ENCODE measurements at places on chromosomes 1 and 21.

DNA sequence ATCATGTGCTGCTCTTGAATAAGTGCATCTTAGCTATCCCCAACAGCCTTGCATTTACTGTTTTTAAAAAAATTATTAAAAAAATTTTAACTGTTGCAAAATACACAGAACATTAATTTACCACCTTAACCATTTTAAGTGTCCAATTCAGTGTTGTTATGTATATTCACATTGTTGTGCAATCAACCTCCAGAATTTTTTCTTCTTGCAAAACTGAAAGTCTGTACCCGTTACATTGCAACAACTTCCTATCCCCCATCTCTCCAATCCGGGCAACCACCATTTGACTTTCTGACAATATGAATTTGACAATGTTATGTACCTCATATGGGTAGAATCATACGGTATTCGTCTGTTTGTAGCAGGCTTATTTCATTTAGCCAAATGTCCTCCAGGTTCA is 83.1 kb downstream of the FMN2 start:
- DNase-seq: no peak

DNA sequence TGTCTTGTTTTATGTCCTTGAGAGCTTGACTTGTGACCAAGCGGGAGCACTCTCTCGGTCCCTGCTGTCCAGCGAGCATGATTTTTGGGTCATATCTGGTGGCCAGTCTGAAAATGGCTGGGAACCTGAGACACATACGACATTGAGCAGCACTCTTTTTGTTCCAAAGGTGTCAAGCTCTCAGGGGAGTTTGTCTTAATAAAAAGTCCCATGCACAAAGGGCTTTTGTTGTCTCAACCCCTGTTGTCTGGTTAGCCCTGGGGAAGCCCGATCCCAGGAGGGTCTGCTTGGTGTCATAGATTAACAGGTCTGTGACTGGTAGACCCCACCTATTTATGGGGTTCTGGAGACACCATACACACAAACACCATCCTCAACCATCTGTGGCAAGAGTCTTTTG is 57.8 kb upstream of the KLHDC7A start:
- no peak for DNase-seq

- DNase-seq: no peak
Observed at GRCh38 chr1:205502111-205502810, 2.2 kb upstream of the CDK18 start.

GRCh38 chr21:42685036-42685435 is 31.6 kb downstream of the PDE9A start:
- no peak for DNase-seq

DNA sequence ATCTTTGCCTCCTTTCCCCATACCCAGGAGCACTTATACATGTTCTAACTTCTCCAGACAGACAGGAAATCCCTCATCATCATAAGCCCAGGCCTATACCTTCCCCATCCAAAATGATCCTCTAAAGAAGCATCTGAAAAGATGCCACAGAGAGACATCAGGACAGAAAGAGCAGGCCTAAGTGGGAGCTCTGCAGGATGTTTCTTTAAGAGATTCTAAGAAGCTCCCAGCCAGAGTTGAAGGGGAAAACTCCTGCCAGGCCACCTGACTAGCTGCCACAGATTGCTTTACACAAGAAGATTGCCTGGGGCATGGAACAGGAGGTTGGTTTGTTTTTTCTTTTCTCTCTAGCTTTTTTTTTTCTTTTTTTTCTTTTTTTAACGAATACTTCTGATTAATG is 275.8 kb downstream of the VAV3 start:
- DNase-seq: no peak

GRCh38 chr1:177925006-177925405 is 44.9 kb downstream of the SEC16B start:
- no peak for DNase-seq

GRCh38 chr21:33685613-33686197 is 43.4 kb downstream of the ITSN1 start:
- no peak for DNase-seq

All from caudate nucleus (tissue), 63 donors.